ENCODE measurements at places on chromosomes 12 and 14. TPM values are rescaled to one million over a fixed set of nuclear protein-coding genes. Genes with fewer than 3 reads are reported as not detected.

GRCh38 chr14:91858536-91859275 is 8.6 kb downstream of the TC2N start:
- no peak for DNase-seq

GRCh38 chr12:65787056-65787865 is 37.0 kb upstream of the HMGA2 start:
- DNase-seq = no peak

- no peak for DNase-seq
These were observed 29.1 kb upstream of the ANO6 start for GRCh38 chr12:45186762-45187161.

DNA sequence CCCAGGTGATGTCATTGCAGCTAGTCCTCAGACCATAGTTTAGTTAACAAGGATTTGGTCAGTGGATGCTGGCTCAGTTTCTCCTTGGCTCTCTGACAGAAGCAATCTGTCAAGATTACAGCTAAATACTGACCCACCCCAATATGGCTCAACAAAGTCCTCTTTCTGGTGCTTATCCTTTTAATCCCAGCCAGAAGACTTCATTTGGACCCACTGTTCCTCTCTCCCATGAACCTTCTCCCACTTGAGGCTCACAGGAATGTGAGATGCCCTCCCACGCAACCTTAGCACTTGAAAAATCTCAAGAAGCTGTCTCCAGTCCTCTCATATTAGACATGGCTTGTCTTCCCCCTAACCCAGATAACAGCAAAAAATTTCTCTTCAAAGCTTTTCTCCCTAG is 47.7 kb downstream of the C12orf50 start:
- no peak for DNase-seq

- DNase-seq = no peak
These were observed 10.1 kb upstream of the FBXO33 start for GRCh38 chr14:39442293-39442692.

DNA sequence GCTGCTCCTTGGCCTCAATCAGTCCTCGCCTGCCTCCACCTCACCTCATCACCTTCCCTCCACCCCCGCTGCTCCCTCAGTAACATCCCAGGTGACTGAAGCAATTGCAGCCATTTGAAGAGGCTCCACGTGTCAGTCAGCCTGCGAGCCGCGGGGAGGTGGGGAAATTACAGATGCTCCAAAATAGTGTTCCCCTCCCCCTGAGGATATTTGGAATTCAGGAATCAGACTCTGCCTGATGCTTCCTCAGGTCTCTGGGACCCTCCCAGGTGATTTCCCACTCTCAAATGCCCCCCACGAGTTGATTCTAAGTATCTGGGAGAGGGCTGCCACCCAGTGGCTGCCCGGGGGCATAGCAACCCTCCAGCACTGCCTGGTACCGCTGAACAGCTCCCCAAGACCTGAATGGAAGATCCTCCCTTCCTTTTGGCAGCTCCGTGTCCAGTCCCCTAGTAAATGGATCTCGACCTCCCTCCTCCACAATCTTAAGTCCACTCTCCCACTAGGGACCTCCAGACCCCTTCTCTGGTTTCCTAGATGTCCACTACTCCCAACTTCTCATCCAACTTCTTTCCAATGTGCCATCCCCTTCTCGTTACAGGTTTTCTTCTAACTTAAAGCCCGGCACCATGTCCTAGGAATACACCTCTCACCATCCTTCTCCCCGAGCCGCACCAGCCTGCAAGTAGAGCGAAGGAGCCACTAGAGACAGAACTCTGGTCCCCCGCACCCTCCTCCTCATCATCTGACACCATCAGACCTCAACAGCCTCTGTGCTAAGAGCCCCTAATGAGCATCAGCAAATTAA is 1.4 kb upstream of the ASIC1 start:
- no peak for DNase-seq

DNA sequence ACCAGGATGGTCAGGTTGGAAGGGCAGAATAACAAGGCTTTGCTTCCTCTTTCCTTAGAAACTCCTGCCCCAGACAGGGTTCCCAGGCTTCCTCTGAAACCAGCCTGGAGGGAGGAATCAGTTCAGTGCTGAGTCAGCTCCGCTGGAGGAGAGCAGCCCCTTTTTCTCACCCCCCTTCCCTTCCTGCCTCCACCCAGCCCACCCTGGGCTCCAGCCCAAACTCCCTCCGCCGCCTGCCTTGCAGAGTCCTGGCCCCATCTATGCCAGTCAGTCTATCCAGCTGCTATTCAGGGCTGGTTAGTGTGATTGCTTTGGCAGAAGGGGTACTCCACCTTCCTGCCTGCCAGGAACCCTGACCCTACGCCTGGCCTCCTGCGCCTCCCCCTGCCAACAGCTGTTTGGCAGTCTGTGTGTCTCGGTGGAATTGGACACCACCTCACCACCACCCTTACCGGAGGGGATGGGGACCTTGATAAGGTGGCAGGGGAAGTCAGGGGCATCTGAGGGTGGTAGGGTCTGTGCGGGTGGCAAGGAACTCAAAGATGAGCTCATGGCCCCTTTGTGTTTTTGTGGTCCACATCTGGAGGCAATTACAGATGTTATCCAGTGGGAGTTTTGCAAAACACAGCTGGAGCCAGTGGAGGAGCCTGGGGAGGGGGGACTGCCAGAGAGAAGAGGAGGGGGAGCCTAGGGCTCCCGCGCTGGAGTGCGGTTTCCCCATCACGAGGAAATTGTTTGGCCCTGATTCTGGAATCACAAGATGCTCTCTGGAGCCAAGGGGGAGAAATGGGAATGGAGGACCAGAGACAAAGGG is 12.2 kb downstream of the MMP14 start:
- peak; percentile 95 for DNase-seq

TMEM119 gene
- 0.95 TPM for total RNA-seq

ZDHHC22 gene
- 0.49 TPM for total RNA-seq

PLEKHD1 gene
- 0.16 TPM for total RNA-seq

TDRD9 gene
- total RNA-seq = 4.6 TPM

Measured in sigmoid colon (tissue), 7 donors.